ENCODE measurements at places on chromosomes 12 and 14. TPM values are rescaled to one million over a fixed set of nuclear protein-coding genes. Genes with fewer than 3 reads are reported as not detected.

Gene CDCA3
- 48.6 TPM for total RNA-seq

Gene GARIN6
- not detected for total RNA-seq

Gene NGB
- 0.11 TPM for total RNA-seq

Gene PTPRB
- total RNA-seq = 1.4 TPM

Gene PRPH
- 2.2 TPM for total RNA-seq

Gene WNT1
- not detected for total RNA-seq

Gene PLEKHH1
- 35.3 TPM for total RNA-seq

Gene PCK2
- 50.2 TPM for total RNA-seq

DNA sequence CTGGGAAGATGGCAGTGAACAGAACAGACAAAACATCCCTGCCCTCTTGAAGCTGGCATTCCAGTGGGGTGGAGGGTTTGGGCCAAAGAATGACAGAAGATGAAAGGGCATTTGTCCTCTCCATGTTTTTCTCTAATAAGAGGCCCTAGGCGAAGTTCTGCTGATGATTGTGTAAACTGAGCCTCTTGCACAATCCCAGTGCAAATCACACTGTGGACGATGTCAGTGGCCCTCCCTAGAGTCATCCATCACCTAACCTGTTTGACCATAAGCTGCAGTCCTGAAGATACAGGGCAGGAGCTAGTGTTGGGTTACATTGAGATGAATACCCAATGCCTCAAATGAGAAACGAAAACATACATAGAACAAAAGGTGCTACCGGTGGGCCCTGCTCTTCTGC is 622.4 kb upstream of the TBX3 start:
- H3K36me3 ChIP-seq = no peaks in the 10 kb centered on the region
- DNase-seq = no peak
- H3K27ac ChIP-seq = no peak overlapping the region
- no peaks in the 10 kb centered on the region for H3K27me3 ChIP-seq

DNA sequence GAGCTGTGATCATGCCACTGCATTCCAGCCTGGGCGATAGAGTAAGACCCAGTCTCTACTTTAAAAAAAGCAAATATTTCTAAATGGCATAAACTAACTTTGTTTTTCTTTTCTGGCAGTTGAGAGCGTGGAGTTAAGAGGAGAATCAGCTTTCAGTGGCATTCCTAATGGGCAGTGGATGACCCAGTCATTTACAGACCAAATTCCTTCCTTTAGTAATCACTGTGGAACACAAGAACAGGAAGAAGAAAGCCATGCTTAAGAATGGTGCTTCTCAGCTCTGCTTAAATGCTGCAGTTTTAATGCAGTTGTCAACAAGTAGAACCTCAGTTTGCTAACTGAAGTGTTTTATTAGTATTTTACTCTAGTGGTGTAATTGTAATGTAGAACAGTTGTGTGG is 21.2 kb downstream of the TDG start:
- H3K36me3 ChIP-seq = peaks cover 20% of the 10 kb centered on the region
- H3K4me1 ChIP-seq = no peaks in the 10 kb centered on the region
- no peak overlapping the region for H3K27ac ChIP-seq
- no peak for DNase-seq
- H3K4me3 ChIP-seq = no peak overlapping the region
- H3K27me3 ChIP-seq = no peaks in the 10 kb centered on the region

DNA sequence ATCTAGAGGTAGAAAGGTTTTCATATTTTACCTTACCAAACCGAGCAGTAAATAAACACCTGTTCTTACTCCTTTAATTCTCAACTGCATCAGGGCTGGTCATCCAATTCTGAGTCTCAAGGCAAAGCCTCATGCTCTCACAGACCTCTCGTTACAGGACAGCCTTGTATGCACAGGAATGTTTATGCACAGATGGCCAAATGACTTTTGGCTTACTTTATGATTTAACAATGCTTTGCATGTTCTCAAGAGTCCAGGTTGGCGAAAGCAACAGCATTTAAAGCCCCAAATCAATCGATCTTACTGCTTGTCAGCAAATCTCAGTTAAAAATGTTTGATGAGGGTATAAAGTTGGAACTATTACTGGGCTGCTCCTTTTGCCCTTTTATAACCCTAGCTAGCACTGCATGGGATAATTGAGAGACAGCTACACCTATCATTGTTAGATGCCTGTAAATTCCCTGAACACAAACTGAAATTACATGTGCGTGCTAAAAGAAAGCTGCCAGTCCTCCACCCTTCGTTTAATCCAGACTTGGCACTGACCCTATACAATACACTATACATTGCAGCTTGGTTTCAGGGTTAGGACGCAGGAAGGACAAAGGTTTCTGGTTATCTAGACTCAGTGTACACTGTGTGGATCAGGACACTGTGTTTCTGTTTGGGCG is 63.6 kb downstream of the TMCC3 start:
- H3K36me3 ChIP-seq = no peaks in the 10 kb centered on the region
- no peak for DNase-seq
- no peaks in the 10 kb centered on the region for H3K27me3 ChIP-seq
- no peaks in the 10 kb centered on the region for H3K4me1 ChIP-seq
- H3K4me3 ChIP-seq = no peak overlapping the region
- H3K27ac ChIP-seq = no peak overlapping the region

DNA sequence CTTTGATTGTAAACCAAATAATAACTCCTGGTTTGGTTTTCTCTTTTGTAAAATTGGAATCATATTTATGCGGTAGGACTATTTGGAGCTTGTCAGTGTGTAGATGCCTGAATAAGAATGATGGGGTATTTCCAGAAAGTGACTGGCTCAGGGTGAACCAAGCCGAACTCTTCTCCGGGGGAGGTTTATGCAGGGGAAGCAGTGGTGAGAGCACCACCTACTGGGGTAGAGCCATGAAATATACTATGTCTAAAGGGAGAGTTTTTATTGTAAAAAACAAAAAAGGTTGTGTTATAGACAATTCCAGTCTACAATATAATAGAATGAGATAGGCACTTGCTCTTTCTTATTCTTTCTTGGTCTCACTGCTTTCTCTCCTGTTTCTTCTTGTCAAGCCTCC is 222.9 kb upstream of the SLC16A7 start:
- DNase-seq = peak; percentile 60
- H3K36me3 ChIP-seq = no peaks in the 10 kb centered on the region
- H3K4me1 ChIP-seq = no peaks in the 10 kb centered on the region
- no peak overlapping the region for H3K4me3 ChIP-seq

- DNase-seq = no peak
- H3K4me3 ChIP-seq = no peak overlapping the region
- no peaks in the 10 kb centered on the region for H3K27me3 ChIP-seq
Observed at GRCh38 chr14:69953266-69953915, 74.2 kb downstream of the SMOC1 start.

GRCh38 chr14:34098045-34098984 is 147.4 kb upstream of the EGLN3 start:
- no peak overlapping the region for H3K4me3 ChIP-seq
- no peaks in the 10 kb centered on the region for H3K4me1 ChIP-seq
- no peaks in the 10 kb centered on the region for H3K27me3 ChIP-seq
- H3K36me3 ChIP-seq = no peaks in the 10 kb centered on the region

- H3K36me3 ChIP-seq = no peaks in the 10 kb centered on the region
- H3K27me3 ChIP-seq = no peaks in the 10 kb centered on the region
- peak; percentile 60 for DNase-seq
- no peak overlapping the region for H3K27ac ChIP-seq
- no peaks in the 10 kb centered on the region for H3K4me1 ChIP-seq
Observed at GRCh38 chr14:88667555-88668273, 104.9 kb downstream of the ZC3H14 start.

DNA sequence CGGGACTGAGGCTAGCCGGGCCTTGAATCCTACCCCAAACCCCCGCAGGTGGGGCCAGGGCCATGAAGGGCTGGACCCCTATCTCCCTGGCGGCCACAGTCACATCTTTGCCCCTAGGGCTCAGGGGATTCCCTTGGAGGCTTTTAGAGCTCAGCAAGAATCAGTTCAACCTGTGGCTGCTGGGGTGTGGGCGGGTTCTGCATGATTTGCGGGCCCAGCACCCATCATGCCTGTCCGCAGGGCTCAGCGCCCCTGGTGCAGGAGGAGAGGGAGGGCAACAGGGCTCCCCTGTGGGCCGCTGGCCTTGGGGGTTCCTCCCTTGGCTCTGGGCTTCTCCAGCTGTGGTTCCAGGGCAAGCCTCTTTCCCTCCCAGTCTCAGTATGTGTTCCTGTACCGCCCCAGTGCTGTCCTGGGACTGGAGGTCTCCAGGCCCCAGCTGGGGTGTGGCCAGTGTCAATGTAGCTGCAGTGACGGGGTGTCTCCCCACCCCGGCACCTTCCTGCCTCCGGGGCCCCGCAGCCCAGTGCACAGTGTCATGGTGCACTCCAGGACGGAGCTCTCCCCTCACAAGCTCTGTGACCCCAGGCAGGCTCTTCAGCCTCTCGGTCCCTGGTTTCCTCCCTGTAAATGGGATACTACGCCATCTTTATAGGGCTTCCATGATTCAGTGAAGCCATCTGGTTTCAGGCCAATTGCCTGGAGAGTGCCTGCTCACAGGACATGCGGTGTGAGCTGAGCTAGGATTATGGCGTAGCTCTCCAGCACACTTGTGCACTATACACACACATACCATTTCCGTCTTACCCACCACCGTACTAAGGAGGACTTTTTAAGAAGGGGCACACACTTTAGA is 9.9 kb upstream of the LBHD2 start:
- no peaks in the 10 kb centered on the region for H3K27me3 ChIP-seq
- peak overlapping the region; percentile 11 for H3K4me3 ChIP-seq
- no peak for DNase-seq
- no peaks in the 10 kb centered on the region for H3K36me3 ChIP-seq

DNA sequence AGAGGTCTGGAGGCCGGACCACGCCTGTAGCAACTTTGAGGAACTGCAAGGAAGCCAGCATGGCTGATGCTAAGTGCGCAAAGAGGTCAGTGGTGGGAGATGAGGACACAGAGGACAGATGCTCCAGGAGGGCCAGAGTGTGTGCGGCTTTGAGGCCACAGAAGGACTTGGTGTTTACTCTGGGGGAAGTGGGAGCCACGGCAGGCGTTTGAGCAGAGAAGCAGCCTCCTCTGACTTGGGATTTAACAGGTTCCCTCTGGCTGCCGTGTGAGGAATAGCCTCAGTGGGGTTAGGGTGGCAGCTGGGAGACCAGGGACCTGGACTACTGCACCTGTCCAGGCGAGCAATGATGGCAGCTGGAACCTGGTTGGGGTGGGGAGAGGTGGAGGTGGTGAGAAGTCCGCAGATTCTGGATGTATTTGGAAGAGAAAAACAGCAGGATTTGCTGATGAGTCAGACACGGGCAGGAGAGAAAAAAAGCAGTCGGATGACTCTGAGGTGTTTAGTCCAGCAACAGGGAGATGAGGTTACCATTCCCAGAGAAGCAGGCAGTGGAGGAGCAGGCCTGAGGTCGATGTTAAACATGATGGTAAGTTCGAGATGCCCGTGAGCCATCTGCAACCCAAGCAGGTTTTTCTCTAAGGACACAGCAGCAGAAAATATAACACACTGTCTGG is 143.5 kb downstream of the SCARB1 start:
- no peaks in the 10 kb centered on the region for H3K27me3 ChIP-seq
- H3K27ac ChIP-seq = no peak overlapping the region
- no peak overlapping the region for H3K4me3 ChIP-seq
- no peaks in the 10 kb centered on the region for H3K36me3 ChIP-seq
- DNase-seq = no peak

DNA sequence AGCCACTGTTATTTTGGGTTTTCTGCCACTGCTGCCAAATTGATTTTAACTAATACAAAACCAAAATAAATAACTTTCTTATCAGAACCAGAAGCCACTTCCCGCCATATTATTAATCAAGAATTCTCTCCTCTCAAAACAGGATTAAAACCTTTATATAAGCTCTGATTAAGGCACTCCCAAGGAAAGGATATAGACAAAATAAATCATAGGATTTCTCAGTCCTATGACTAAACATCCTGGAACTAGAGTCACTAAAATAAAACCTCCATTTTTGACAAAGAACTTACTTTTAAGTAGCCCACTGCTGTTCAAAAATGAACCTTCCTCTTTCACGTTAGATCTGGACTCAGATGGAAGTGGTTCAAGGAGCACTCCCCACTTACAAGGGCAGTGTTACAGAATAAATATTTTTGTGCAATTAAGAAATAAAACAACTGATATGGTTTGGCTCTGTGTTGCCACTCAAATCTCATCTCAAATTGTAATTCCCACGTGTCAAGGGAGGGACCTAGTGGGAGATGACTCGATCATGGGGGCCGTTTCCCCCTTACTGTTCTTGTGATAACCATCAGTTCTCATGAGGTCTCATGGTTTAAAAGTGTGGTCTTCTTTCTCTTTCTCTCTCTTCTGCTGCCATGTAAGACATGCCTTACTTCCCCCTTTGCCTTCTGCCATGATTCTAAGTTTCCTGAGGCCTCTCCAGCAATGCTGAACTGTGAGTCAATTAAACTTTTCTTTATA is 26.4 kb downstream of the GXYLT1 start:
- DNase-seq = no peak
- H3K27me3 ChIP-seq = no peaks in the 10 kb centered on the region
- no peaks in the 10 kb centered on the region for H3K4me1 ChIP-seq
- no peak overlapping the region for H3K27ac ChIP-seq
- no peak overlapping the region for H3K4me3 ChIP-seq
- H3K36me3 ChIP-seq = peaks cover 34% of the 10 kb centered on the region

GRCh38 chr12:48998497-48999353 is 450 bp downstream of the DDN start:
- H3K36me3 ChIP-seq = peaks cover 7% of the 10 kb centered on the region
- no peak overlapping the region for H3K27ac ChIP-seq
- peak overlapping the region; percentile 80 for H3K4me3 ChIP-seq
- peaks cover 45% of the 10 kb centered on the region for H3K27me3 ChIP-seq

GRCh38 chr12:95787274-95787818 is 3.2 kb downstream of the NTN4 start:
- H3K4me3 ChIP-seq = no peak overlapping the region
- no peaks in the 10 kb centered on the region for H3K36me3 ChIP-seq
- no peaks in the 10 kb centered on the region for H3K4me1 ChIP-seq
- H3K27ac ChIP-seq = no peak overlapping the region
- peaks cover 26% of the 10 kb centered on the region for H3K27me3 ChIP-seq
- DNase-seq = no peak

GRCh38 chr14:24237463-24237955 is 4.8 kb downstream of the GMPR2 start:
- 0 out of 2 replicates have a peak, but pooled peaks cover 6% of the 10 kb centered on the region for H3K4me1 ChIP-seq
- no peak overlapping the region for H3K4me3 ChIP-seq
- H3K36me3 ChIP-seq = peaks cover 35% of the 10 kb centered on the region
- no peak for DNase-seq
- H3K27me3 ChIP-seq = no peaks in the 10 kb centered on the region

DNA sequence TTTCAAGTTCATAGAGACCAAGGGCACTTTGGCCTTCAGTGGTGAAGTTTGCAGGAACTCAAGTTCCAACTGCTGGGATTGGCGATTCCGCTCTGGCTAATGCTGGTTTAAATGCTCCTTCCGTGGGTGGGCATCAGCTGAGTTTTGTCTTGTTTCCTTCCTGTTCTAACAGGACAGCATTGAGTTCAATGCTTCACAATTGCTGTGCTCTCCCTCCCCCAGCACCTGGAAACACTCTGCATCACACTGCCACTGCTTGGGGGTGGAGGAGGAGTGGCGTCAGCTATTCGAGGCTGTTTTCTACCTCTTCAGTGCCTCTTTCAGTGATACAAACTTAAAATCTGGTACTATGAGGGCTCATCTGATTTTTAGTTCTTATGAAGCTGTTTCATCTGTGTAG is 634.9 kb downstream of the FSCB start:
- peaks cover 11% of the 10 kb centered on the region for H3K4me1 ChIP-seq
- H3K36me3 ChIP-seq = no peaks in the 10 kb centered on the region
- H3K27me3 ChIP-seq = no peaks in the 10 kb centered on the region
- DNase-seq = peak; percentile 59
- H3K27ac ChIP-seq = peak overlapping the region; percentile 85

Data from H9 (cell line).